Activated CD8-positive, alpha-beta memory T cell treated with anti-CD3 and anti-CD28 coated beads for 1 hour (primary cell): ENCODE measurements at places on chromosomes 11 and 22.

DNA sequence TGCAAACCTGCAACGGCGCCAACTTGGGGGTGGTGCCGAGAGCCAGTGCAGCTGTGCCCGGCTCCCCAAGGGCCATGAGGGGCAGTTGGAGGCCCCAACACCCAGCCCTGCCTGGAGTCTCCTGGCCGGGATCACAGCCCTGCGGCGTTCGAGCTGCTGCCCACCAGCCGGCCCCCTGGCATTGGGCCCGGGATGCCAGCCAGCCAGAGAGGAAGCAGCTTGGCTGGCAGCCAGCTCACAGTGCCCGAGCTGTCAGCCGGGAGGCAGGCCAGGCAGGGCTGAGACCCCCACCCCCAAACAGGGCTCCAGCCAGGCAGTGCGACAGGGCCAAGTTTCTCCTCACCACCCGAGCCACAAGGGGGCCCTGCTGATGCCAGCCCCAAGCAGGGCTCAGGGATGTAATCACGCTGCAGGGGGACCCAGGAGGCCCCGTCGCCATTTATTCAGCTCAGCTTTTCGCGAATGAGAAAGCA is 26.0 kb upstream of the TCF20 start:
- no peak for DNase-seq

- no peak for DNase-seq
Observed at GRCh38 chr11:116955548-116955947, 118.1 kb upstream of the APOA1 start.

DNA sequence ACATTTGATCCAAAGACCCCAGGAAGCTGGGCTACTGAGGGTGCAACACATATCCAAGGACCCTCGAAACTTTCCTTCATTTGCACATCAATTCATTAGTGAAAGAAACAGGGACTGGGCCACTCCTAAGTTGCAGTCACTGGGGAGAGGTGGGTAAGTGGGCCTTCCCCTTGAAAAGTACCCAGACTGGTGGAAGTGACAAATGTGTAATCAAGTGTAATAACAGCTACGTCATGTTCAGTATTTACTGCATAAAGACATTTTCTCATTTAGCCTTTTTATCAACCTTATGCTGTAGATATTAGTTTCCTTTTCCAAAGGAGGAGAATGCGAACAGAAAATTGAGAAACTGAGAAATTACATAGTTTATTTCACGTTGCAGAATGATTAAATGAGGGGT is 101.9 kb upstream of the OLFML1 start:
- no peak for DNase-seq

DNA sequence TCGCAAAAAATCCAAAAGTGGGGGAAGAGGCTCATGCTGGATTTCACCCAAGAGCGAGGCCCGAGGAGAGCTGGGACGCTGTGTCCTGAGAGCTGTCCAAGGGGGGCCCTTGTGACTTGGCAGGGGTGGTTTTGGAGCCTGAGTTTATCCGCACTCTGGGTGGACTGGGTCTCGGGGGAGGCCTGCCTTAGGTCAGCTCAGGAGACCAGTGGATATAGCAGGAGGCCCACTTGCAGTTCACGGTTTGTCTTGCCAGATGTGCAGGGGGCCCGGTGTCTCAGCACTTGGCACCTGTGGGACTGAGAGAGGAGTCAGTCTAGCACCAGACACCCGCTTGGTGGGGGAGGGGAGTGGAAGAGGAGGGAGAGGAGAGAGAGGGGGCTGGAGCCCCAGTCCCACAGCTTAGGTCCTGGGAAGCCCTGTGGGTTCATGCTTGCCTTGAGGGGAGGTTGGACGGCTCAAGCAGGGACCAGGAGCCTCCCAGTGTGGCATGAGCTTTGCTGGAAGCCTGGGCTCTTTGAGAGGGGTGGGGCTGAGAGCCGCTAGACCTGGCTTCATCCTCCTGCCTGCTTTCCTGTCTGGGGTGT is 33.4 kb downstream of the PARVB start:
- DNase-seq, result no peak

GRCh38 chr22:16774911-16775500 is 50.2 kb downstream of the XKR3 start:
- DNase-seq, result no peak

GRCh38 chr11:129699711-129700304 is 115.8 kb upstream of the TMEM45B start:
- no peak for DNase-seq

- DNase-seq, result no peak
Observed at GRCh38 chr11:121453589-121454299, 977 bp upstream of the SORL1-AS1 start.

DNA sequence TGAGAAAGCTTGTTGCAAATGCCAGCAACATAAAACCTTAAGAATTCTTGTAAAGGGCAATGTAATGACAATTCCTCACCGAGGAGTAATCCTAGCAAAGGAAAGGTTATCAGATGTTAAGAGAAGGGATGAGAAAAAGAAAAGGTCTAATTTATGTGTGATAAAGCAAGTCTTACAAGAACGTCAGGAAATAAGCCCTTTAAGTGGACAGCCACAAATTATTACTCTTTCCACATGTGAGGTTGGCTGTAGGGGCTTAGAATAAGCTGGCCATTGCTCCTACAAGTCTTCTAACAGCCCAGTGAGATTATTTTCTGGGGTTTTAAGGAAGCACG is 9.3 kb downstream of the LAYN start:
- DNase-seq, result no peak

GRCh38 chr11:11163236-11163635 is 189.8 kb downstream of the CSNK2A3 start:
- DNase-seq, result no peak

DNA sequence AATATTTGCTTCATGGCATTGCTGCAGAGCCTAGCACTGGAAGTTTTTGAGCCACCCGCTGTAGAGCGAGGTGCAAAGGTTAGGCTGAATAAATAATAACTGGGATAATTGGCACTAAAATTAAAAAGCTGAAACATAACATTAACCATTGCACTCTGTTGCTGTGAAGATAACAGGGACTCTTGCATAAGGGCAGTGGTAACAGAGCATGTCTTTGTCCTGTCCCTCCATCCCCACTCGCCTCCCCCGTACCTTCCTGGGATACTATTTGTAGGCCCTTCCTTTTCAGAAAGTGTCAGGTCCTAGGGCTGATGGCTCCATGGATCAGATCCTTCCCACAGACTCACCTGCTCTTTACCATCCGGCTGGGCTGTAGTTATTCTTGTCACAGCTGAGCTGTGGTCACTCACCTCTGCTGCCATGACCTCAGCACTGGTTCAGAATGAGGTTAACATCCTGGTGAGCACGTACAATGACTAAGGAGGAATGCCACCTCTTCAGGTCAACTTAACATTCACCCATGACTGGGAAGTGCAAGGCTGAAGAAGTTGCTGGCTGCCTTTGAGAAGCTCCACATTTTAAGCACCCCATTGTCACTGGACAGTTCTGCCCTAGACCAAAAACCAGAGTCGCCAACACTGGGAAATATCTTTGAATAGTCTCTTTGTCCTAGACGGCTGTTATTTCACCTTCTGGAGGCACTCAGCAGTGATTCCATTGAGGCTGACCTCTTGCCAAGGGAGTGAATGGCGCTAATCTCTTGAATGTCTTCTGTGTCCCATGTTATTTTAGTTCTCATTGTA is 103.2 kb upstream of the KIRREL3 start:
- no peak for DNase-seq

GRCh38 chr22:35033635-35034296 is 32.2 kb upstream of the ISX start:
- no peak for DNase-seq

DNA sequence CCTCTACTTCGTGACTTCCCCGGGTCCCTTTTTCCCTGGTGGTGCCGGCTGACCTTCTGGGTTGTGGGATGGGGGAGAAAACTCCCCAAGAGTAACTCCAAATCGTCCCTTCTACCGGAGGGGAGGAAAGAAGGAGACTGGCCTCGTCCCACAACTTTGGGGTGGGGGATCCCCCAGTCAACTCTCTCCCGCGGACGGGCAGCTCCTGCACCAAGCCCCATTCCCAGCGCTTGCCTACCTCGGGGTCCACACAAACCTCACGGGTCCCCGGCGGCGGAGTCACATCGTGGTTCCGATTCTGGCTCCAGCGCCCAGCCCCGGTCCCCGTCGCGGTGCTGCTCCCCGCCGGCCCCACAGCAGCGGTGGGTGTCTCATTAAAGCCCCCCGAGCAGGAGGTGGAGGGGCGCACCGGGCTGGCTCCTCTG is 317 bp downstream of the BDNF start:
- DNase-seq, result no peak

DNA sequence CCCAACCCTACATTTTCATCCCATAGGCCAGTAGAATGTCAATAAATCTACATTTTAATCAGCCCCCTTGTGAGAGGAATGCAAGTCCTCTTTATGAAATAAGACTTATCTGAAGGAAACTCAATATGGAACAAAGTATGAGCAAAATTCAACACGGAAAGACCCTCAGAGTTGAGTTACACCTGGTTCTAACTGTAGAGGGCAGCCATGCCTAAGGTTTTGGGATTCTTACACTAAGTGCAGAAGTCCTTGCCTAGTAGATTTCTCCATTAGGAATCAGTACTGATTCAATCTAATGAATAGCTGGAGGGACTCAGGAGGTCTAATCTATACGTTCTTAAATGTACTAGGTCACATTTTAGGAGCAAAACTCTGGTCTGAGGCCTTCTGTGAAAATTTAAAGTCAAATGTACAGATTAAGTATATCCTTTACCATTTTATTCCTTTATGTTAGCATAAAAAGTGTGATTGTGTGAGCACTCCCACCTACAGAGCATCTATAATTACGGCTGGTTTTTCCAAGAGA is 904.5 kb downstream of the DLG2 start:
- no peak for DNase-seq

GRCh38 chr11:46489656-46490560 is 98.3 kb upstream of the CHRM4 start:
- DNase-seq, result no peak

GRCh38 chr11:76238551-76238950 is 32.2 kb upstream of the WNT11 start:
- DNase-seq, result no peak

DNA sequence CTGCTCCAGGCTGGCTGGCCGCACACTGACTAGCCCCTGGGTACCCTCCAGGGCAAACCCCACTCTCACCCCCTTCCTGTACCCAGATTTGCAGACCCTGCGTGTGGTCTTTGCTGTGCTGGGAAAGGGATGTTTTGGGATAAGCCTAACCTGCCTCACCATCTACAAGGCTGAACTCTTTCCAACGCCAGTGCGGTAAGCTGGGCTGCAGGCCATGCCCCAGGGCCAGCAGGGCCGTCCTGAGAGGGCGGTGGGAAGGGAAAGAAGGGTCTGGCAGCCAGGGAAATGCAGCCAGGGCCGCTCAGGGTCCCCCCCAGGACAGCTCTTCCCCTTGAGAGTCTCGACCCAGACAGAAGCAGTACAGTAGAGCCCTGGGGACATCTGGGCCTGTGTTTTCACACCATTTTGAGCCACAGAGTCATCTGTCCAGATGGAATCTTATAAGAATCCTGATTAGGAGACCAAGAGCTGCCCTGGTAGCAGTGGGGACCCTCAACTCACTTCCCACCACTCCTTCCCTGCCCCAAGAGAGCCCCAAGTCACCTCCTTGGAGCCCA is 22.4 kb upstream of the SLC22A12 start:
- no peak for DNase-seq

GRCh38 chr11:76903325-76903724 is 42.6 kb downstream of the ACER3 start:
- DNase-seq, result no peak

- DNase-seq, result no peak
Observed at GRCh38 chr22:39253435-39254070, 8.8 kb upstream of the PDGFB start.

DNA sequence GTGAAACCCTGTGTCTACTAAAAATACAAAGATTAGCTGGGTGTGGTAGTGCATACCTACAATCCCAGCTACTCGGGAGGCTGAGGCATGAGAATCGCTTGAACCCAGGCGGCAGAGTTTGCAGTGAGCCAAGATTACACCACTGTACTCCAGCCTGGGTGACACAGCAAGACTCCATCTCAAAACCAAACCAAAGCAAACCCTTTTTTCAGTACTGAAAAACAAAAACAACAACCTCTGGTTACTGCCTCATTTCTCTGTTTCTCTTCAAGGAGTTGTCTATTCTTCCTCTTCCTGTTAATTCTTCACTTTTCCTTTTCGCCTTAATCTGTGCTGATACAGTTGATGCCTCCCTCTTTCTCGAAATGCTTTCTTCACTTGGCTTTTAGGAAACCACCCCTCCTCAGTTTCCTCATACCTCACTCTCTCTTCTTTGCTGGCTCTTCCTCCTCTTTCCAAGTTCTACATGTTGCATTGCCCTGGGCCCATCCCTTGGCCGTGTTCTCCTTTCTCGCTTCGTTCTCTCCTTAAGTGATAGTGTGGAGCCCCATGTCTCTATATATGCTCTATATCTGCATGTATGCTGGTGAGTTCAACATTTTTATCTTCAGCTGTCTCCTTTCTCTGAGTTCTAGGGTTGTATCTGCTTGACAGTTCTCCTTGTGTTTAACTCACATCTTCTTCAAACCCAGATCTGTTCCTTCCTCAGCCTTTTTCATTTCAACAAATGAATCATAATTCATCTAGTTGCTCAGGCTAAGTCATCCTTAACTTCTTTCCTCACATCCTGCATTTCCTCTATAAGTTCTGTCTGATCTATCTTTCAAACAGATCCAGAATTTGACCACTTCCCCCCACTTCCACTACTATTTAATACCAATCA is 37.1 kb downstream of the NUCB2 start:
- DNase-seq, result no peak

- DNase-seq, result no peak
Observed at GRCh38 chr11:1453611-1454034, 33.0 kb downstream of the MOB2 start.

GRCh38 chr11:80868831-80869230 is 1428.0 kb upstream of the TENM4 start:
- no peak for DNase-seq

DNA sequence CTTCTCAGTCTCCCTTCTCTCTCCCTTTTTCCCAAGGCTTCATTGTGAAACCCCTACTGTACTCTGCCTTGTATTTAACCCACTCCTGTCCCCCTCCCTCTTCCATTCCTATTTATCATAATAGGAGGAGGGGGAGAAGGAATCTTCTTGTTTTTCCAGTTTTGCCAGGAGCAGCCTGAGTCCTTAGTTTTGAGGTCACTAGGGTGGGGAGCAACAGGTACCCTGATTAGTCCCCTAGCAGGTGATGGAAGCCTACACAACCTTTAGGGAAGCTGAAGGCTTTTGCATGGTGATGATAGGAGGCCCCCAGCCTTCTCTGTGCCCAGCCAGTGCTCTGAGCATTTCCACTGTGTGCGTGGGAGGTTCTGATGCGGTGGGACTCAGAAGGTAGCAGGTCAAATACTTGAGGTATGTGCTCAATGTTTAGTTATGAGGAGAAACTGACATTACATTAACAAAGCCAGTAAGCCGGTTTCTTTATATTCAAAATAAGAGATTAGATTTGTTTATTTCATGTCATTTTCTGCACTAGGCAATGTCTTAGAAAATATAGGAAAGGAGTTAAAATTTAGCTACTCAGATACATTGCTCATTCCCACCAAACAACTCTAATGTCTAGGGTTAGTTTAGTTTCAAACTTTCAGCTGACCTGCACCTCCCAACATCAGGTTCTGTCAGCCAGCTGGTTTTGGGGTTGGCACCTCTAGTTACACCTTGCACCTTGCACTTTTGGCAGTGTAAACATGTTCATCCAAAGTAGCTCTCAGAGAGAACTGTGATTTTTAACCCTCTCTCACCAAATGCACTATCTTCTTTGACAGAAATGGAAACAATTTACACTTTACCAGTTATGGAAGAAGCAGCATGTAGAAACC is 26.0 kb downstream of the PARVA start:
- no peak for DNase-seq
